ENCODE measurements at places on chromosomes 7 and 10.

- DNase-seq, result no peak
Observed at GRCh38 chr7:138756591-138757242, 41.1 kb upstream of the TMEM213 start.

- no peak for DNase-seq
Observed at GRCh38 chr10:36591436-36591835, 534.0 kb upstream of the ANKRD30A start.

DNA sequence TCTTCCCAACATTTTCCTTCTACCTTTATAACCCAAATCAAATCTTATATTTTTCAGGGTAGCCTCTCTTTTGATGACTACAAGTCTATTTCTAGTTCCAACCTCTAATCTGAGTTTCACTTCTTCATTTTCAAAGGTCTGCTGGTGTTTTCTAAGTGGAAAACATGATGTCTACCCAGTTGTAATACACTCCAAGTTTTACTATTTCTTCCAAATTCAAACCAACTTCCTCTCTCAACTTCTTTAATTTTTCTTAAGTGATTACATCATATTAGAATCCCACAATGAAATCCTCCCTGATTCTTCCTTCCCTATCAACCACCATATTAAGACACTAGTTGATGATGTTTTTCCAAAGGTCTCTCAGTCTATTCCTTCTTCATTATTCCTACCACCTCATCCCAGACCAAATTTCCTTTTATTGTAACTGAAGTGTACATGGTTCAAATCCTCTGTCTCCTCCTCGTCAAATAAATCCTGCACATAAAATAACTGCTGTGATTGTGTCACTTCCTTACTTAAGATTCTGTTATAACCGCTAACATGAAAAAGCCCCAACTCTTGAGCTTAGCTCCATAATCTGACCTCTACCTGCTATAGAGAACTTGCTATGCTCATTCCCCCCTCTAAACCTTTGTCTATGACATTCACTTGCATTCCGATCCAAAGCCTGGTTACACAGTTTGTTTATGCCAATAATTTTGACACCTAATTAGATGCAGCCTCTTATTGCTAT, 12.7 kb downstream of the TAS2R38 start:
- no peak for DNase-seq

- no peak for DNase-seq
Observed at GRCh38 chr10:51821745-51822144, 122.3 kb upstream of the CSTF2T start.

GRCh38 chr7:154918266-154918665, 84.7 kb downstream of the PAXIP1 start:
- DNase-seq, result no peak

DNA sequence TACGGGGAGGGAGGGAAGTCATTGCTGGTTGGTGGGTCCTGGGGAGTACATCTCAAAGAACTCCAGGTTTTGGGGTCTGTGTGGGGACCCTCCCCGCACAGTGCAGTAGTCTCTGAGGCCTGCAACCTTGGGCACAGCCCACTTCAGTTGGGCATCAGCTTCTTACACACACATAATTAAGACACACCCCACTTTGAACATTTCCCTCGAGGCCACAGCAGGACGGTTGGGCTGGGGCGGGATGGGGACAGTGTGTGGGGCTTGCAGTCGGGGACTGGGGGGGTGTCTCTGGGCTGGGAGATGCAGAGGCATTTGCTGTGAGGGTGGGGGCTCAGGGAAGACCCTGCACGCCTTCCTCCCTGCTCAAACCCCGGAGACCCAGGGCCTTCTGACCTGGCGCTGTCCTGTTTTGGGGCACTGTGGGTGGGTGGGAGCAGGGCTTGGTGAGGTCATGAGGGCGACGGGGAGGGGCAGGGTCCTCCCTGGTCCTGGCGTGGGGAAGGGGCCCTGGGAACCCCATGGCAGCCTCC, 1.3 kb downstream of the LFNG start:
- no peak for DNase-seq

GRCh38 chr7:51311166-51311565, 5.4 kb downstream of the COBL start:
- no peak for DNase-seq

- DNase-seq, result no peak
Observed at GRCh38 chr10:63712717-63713115, 191.5 kb downstream of the REEP3 start.

DNA sequence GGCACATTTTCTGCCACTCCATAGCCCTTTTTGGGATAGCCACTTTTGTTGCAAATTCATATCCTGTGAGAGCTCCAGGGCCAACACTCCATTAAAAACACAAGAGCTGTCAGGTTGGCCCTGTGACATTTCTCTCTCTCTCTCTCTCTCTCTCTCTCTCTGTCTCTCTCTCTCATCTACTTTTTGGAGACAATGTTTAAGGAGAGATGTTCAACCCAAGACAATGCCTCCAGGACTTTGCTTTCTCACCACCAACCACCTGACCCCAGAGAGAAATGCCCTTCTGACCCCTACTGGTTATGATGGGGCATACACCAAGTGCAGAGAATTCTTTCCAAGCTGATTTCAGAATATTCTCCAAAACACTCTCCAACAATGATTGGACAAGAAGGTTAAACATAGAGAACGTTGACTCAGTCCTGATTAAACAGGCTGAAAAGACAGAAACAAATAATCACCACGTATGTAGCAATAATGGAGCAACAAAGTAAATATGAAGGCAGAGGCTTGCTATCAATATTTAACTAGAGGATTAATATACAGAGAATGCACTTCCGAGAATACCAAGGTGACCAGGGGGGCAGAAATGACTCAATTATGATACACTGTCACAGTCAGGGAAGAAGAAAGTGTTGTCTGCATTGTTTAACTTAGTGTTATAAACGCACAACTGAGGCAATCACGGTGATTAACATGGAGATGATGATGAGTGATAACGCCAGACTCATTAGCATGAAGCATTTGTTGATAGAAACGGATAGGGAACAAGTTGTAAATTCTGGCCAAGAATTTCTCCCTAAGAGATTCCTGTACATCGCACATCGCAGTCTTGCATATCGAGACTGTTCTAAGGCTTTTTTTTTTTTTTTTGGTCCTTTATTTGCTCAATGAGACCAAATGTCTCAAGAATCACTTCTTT, 178.5 kb downstream of the NRP1 start:
- DNase-seq, result peak; percentile 11

DNA sequence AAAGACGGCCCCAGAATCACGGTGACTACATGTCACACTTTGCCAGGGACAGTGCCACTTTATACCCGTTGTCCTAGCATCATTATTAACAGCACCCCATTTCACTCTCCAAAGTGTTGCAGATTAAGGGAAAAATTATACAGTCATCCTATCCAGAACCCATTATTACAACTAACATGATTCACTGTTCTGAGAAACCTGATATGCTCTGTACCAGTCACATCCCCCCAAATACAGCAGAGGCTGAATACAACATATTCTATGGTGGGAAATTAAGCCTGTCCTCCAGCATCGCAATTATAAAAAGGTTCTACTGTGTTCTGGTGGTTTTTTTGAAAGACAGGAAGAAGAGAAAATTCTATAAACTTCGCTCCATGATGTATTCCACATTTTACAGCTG, 162.1 kb downstream of the JAZF1 start:
- DNase-seq, result no peak

GRCh38 chr7:4189131-4189570, 492.9 kb upstream of the FOXK1 start:
- DNase-seq, result peak; percentile 24

- DNase-seq, result no peak
Observed at GRCh38 chr10:65292551-65292950, 1633.3 kb upstream of the LRRTM3 start.

GRCh38 chr10:43820663-43821062, 172.0 kb upstream of the ZNF32 start:
- no peak for DNase-seq

GRCh38 chr10:49309691-49310411, 10.9 kb downstream of the C10orf71 start:
- DNase-seq, result no peak

DNA sequence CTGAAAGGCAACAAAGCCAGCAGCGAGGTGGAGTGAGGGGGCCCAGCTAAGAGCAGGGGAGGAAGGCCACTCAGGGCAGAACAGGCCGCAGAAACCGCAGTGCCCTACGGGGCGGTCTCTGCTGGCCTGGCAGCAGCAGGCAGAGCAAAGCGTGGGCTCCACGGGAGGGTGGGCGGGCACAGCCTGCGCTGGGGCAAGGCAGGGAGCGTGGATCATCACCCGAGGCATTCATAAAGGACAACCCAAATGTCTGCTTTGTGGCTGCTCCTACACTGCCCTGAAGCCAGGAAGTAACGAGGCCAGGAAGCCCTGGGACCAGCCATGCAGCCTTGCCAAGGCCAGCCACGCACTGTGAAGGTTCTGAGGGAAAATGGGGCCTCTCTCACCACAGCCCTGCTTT, 127.5 kb downstream of the MAD1L1 start:
- no peak for DNase-seq

GRCh38 chr10:78961760-78962159, 107.0 kb upstream of the ZMIZ1 start:
- no peak for DNase-seq

DNA sequence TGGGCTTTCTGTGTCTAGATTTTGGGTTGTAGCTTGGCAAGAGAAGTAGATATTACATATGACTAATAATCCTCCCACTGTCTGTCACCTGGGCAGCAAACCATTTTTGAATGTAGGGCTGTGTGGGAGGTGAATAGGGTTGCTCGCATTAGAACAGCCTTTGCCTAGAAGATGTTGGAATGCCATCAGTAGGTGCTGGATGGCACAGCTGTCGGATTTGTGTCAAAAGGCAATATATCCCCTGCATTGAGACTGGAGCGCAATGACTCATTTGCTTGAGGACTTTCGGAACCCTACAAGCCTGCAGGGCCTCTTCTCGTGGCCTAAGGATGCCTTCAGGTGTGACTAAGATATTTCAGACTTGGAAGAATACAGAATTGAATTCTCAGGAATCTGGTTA, 323.8 kb downstream of the GPR158 start:
- no peak for DNase-seq

- no peak for DNase-seq
Observed at GRCh38 chr7:155644971-155645509, 579 bp downstream of the RBM33 start.

- DNase-seq, result no peak
Observed at GRCh38 chr7:17233603-17234002, 64.8 kb upstream of the AHR start.

GRCh38 chr10:78349165-78349516, 315.5 kb downstream of the RPS24 start:
- no peak for DNase-seq

GRCh38 chr7:111265394-111265793, 174.5 kb downstream of the LRRN3 start:
- no peak for DNase-seq

DNA sequence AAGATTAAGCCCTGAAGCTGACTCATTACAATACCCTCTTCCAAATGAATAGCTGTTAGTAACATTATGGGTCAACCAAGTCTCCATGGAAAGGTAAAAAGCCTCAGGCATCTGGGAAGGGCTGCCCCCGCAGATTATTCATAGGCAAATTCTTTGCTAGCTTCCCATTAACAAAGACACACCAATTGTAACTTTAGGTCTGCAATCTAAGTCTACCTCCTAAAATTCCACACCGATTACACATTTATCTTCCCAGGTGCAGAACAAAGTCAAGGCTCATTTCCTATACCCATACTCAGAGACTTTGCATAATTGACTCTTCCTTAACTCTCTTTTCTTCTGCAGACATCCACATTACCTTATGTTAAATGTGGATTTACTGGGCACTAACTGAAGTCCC, 826.3 kb upstream of the MBL2 start:
- DNase-seq, result no peak

GRCh38 chr10:112946649-112947048, 3.4 kb upstream of the TCF7L2 start:
- no peak for DNase-seq

- peak; percentile 11 for DNase-seq
Observed at GRCh38 chr10:30639946-30640786, 10.6 kb upstream of the LYZL2 start.

GRCh38 chr10:6217611-6218010, 14.9 kb downstream of the PFKFB3 start:
- DNase-seq, result no peak
